ENCODE measurements at places on chromosomes 16 and 17.

- DNase-seq: peak; percentile 74
Observed at GRCh38 chr17:74089869-74090464, 113.5 kb upstream of the RPL38 start.

GRCh38 chr17:43578699-43579565 is 32.8 kb upstream of the ETV4 start:
- peak; percentile 73 for DNase-seq

GRCh38 chr16:78200623-78201096 is 101.2 kb downstream of the WWOX start:
- DNase-seq: no peak

DNA sequence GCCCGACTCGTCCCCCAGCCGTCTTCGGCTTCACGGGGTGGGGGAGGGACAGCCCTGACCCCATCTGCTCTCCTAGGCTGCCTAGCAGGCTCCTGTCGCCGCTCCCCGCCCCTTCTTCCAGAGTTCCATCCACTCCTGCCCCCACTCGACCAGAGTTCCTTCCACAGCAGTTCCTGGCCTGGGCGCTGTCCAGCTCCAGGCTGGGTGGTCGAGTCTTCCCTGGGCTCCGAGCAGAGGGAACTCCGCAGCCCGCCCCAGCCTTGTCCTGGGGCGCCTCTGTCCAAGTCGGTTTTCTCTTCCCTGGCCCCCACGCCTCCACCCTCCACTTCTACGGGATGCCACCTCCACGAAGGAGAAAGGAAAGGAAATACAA is 1.4 kb downstream of the PYY start:
- DNase-seq: no peak

- no peak for DNase-seq
Observed at GRCh38 chr17:40538019-40538935, 27.0 kb downstream of the CCR7 start.

DNA sequence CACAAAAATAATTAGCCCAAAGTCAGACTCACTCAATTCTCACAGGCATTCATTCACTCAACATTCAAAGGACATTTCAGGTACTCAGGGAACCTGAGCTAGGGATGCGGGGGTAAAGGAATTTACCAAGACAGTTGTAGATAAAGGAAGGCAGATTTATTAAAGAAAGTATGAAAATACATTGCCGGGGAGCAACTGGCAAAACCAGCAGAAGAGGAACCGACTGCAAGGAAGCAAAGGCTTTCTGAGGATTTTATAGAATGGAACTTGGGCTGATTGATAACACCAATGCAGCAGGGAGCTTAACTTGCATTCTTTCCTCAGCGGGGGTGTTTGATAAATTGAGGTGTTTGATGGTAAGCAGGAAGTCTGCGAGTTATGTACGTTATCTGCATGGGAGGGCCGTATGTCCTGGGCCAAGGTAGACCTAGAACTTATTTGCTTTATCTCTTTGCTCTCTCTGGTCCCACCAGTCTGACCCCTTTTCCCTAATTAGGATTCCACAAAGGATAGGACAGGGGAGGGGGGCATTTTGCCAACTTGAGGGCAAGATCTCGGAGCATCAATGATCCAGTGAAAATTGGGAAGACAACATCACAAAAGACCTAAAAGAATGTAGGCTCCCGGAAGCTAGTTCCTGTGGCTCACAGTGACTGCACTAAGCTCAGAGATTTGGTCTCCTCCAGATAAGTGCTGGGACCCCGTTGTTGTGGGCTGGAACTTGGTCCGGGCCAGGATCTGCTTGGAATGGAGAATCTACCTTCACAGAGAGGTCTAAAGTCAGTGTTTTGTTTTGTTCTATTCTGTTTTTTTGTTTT is 5.8 kb upstream of the MT3 start:
- DNase-seq: no peak

GRCh38 chr17:41917679-41918313 is 955 bp downstream of the ACLY start:
- peak; percentile 47 for DNase-seq

- DNase-seq: peak; percentile 95
Observed at GRCh38 chr16:89921702-89922476, 1.3 kb upstream of the TUBB3 start.

GRCh38 chr17:70825321-70826125 is 656.2 kb downstream of the KCNJ2 start:
- no peak for DNase-seq

DNA sequence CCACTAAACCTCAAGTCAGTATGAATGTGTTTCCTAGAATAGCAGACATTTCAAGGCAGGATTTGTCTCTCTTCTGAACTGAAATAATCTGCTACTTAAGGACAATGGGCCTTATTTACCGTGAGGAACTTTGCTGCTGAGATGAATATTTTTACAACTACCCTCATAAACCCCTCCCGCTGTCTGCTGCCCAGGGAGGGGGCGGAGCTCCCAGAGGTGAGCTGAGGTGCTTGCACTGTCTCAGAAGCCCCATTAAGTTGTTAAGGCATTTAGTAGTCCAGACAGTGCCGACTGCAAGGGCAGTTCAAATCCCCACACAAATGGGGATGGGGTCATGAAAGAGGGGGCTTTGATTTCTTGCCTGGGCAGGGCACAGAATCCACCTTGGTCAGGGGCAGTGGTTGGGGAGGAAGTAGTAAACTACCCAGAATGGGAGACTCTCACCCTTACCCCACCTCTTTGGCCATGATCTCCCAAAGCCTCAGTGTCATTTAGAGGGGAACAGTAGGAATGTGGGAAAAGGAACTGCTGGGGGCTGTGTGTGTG is 19.2 kb downstream of the HNF1B start:
- no peak for DNase-seq

GRCh38 chr17:33241390-33241789 is 51.7 kb downstream of the ASIC2 start:
- peak; percentile 25 for DNase-seq

DNA sequence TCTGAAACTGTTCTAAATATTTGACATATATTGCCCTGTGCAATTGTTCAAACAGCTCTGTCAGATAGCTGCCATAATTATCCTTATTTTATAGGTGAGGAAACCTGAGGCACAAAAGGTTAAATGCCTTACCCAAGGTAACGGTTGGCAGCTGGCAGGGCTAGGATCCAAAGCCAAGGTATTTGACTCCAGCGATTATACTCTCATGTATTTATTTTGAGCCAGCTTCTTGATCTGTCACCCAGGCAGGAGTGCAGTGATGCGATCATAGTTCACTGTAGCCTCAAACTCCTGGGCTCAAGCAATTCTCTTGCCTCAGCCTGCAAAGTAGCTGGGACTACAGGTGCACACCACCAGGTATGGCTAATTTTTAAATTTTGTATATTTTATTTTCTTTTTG is 7.2 kb downstream of the ENO3 start:
- no peak for DNase-seq

GRCh38 chr17:35002876-35003551 is 22.7 kb downstream of the LIG3 start:
- DNase-seq: no peak

DNA sequence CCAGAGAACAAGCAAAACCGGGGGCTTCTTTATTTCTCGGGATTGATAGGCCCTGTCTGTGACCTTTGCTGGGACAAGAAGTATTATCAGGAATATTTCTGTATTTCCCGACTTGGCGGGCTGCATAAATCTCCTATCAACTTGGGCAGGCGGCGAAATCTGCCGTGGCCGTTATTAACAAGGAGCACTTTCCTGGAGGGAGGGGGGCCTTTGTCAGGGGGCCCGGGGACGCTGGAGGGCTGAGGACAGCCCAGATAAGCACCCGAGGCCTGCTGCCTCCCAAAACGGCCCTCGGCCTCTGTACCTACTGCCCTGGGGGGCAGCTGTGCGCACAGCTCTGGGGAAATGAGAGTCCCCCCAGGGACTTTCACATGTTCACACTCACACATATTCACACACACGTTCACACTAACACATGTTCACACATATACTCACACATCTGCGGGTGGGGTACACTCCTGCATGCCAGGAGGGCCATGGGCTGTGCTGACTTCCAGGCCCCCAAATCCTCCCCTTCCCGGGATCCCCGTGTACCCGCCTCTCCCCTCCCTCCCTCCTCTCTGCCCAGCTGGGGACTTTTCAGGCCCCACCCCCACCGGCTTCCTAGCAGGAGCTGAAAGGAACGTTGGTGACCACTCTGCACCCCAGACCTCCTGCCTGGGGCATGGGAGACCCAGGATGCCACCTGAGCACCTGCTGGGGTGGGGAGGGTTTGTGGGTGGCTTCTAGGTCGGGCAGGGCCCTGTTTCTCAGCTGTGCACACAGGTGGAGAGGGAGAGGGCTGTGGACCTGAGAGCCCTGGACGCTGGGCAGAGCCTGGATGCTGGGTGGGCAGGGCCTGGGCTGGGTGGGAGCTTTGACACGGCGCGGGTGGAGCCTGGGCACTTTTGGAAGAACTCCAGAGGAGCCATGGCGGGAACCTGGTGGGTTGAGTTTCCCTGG is 24.3 kb upstream of the GSE1 start:
- no peak for DNase-seq

DNA sequence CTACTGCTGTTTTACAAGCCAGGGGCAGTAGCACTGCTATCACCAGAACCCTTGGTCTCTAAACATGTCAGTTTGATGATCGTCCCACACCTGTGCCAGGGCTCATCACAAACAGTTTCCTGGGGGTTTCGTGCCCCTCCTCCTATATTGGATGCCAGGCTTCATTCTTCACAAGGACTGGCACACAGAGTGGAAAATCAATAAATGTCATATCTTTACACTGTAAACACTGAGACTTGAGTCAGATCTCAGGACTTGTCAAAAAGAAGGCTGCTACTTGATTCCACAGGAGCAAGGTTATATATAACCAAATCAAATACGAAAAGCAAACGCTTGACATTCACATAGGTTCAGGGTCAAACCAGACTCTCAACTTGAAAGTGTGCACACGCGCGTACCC is 39.3 kb upstream of the CLEC18B start:
- no peak for DNase-seq

- DNase-seq: no peak
Observed at GRCh38 chr16:69424935-69425784, 741 bp downstream of the CYB5B start.

GRCh38 chr16:38941-39892 is 14.2 kb downstream of the POLR3K start:
- DNase-seq: no peak

GRCh38 chr16:64693946-64694345 is 427.9 kb downstream of the CDH11 start:
- DNase-seq: no peak

GRCh38 chr16:50440531-50440930 is 71.7 kb upstream of the BRD7 start:
- no peak for DNase-seq

DNA sequence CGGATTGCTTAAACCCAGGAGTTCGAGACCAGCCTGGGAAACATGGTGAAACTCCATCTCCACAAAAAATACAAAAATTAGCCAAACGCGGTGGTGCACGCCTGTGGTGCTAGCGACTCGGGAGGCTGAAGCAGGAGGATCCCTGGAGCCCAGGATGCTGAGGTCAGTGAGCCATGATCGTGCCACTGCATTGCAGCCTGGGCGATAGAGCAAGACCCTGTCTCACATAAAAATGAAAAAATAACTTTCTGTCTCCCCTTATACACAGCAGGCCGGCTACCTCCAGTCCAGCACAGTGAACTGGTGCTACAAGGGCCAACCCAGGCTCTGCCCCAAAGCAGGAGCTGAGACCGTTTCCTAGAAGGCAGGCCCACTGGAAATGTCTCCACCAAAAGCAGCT is 59.7 kb downstream of the YWHAE start:
- no peak for DNase-seq

DNA sequence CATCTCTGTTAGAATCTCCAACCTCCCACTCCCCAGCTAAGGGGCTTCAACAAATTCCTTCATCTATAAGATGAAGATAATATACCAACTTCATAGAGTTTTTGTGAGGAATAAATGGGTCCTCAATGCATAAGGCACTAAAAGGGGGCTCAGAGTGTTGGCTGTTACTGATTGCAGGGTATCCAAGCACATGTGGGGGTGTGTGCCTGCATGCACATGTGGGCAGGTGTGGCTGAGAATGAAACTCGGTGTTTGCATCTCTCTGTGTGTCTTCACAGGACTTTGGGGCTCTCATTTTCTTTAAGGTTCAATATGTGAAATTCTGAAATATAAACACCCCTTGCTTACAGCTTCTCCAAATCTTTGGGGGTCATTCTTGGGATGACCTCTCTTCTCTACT is 4.1 kb upstream of the PPP1R9B start:
- no peak for DNase-seq

DNA sequence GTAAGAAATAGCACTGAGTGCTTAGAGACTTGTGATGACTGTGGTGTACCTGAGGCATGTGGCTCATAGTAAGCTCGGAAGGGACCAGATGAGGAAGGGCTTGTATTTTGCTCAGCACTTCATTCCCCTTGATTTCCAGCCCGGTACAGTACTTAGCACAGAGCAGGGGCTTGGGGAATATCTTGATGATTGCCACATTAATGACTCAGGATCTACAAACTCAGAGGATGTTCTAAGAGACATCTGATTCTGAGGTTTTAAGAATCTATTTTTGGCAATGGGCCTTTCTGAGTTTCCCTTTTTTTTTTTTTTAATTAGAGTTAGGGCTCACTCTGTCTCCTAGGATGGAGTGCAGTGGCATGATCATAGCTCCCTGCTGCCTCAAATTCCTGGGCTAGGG is 9.1 kb downstream of the ASPHD1 start:
- peak; percentile 25 for DNase-seq

GRCh38 chr17:40068129-40068581 is 5.4 kb downstream of the THRA start:
- DNase-seq: no peak

- DNase-seq: no peak
Observed at GRCh38 chr16:84581158-84581557, 36.7 kb downstream of the COTL1 start.

DNA sequence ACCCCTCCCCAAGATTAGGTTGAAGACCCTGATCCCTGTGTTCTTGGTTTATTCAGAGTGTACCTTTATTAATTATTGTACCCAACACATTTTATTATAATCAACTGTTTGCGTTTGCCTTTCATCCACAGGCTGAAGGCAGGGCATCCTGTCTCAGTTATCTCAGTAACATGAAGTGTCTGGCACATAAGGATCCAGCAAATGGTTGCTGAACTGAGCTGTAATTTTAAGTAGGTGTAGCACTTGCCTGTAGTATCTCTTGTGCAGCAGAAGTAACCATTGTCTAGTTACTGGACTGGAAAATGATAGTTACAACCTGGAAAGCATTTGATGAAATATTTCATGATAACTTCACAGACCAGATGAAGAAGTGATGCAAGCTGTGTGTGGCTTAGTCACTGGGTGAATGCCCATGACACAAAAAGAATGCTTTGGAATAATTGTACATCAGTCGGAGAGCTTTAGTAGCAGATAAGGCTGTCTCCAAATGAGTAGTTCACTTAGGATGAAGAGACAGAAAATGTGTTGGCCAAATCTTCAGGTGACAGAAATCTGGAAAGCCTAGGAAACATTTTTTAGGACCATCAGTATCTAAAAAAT is 56.6 kb downstream of the ESRP2 start:
- DNase-seq: no peak

All from fibroblast of skin of scalp (primary cell).